ENCODE measurements at places on chromosomes 13 and 19.

GRCh38 chr19:50823389-50824042 lies at the start of gene KLK1:
TSS of gene KLK1 (minus strand) at chr19:50823787. CDS start at chr19:50823748, 39 bp downstream.
- DNase-seq: no peak

GRCh38 chr13:46143184-46143701 lies 38.4 kb upstream of the CPB2 start:
- no peak for DNase-seq

GRCh38 chr13:96229356-96229755 lies 139.4 kb downstream of the HS6ST3 start:
- DNase-seq: peak; percentile 7

- DNase-seq: no peak
These were observed 3.6 kb downstream of the ACTN4 start for GRCh38 chr19:38650911-38651584.

DNA sequence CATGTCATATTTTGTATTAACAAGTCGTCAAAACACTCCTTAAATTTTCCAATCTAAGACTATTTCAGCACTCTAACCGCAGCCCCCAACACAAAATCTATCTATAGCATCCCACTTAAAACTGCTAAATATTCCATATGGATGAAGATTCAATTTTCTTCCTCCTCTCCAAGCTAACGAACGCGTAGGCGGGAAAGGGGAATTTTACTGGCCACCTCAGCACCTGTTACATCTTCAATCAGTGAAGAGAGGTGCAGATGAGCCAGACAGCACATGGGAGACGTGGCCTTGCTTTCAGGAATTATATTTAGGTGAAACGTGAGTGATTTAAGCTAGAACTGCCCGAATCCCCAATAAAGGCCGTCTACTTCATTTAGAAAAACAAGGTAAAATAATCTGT lies 1.1 kb downstream of the RBM26 start:
- no peak for DNase-seq

- DNase-seq: no peak
These were observed 46.0 kb upstream of the RANBP3 start for GRCh38 chr19:6023936-6024335.

DNA sequence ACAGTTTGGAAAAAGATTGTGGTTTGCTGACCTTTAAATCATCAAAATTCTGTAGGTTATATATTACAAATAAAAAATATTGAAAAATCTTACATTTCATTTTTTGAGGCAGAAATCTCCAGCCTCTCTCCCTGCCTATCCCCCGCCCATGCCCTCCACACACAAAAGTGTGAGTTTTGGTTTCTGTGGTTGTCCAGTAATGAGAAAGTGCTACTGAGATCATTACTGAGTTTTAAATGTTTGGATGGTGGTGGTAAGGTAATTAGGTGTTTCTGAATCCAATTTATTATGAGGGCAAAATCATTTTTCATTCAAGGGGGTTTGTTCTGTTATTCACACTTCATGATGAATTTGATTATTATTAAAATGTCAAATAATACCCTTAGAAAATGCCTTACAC lies 448.0 kb upstream of the SLC10A2 start:
- DNase-seq: no peak

DNA sequence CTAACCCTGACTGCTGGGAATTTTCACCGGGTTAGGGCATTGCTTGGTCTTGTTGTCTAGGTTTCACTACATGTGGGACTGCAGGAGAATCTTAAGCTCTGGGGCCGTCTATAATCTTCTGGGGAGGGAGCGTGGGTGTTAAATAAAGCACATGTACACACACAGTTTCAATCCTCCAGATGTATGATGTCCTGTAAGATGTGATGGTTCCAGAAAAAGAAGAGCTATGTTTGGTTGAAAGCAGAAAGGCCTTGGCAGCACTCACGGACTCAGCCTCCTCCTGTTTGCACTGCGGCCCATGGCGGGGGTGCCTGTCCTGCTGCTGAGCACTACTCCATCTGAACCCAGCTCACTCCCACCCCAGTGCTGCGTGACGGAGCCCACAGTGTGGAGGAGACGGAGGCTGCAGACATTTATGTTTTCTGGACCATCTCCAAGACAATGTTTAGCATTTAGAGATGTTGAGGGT lies 343.5 kb downstream of the TEX29 start:
- DNase-seq: no peak

- DNase-seq: no peak
These were observed 91.4 kb downstream of the IRS2 start for GRCh38 chr13:109694972-109695371.

- peak; percentile 19 for DNase-seq
These were observed 926 bp downstream of the PRR12 start for GRCh38 chr19:49591731-49592485.

DNA sequence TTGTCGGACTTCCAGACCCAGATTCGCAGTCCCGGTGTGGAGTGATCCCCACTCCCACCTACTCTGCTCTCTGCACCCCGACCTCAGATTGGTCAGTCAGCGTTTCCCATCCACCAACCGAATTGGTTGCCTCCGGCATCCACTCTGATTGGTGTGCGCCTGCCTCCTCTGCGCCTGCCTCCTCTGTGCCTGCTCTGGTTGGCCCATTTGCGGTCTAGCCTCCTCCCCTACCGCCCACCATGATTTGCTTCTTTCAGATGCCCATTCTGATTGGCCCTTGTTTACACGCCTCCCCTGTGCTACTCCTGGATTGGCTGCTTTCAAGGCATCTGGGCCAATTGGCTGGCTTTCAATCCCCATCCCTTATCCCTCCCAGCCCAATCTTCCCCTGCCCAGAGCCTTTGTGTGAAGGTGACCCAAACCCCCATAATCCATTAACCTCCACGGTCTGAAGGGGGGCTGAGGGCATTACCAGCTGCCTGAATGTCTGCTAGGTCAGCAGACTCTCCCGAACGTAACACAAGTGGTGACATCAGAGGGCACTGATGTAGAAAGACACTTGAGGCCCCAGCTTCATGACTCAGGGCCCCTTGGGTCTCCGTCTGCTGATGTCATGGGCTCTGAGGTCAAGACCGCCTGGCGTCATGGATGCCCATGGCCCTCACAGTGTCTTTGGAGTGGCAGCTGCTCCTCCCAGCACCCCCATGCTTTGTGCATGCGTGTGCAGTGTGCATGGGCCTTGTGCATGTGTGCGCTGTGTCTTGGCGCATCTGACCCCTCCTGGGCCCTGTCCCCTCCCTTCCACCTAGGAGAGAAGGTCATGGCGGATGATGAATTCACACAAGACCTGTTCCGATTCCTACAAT lies 80.4 kb downstream of the MAP4K1 start:
- no peak for DNase-seq

DNA sequence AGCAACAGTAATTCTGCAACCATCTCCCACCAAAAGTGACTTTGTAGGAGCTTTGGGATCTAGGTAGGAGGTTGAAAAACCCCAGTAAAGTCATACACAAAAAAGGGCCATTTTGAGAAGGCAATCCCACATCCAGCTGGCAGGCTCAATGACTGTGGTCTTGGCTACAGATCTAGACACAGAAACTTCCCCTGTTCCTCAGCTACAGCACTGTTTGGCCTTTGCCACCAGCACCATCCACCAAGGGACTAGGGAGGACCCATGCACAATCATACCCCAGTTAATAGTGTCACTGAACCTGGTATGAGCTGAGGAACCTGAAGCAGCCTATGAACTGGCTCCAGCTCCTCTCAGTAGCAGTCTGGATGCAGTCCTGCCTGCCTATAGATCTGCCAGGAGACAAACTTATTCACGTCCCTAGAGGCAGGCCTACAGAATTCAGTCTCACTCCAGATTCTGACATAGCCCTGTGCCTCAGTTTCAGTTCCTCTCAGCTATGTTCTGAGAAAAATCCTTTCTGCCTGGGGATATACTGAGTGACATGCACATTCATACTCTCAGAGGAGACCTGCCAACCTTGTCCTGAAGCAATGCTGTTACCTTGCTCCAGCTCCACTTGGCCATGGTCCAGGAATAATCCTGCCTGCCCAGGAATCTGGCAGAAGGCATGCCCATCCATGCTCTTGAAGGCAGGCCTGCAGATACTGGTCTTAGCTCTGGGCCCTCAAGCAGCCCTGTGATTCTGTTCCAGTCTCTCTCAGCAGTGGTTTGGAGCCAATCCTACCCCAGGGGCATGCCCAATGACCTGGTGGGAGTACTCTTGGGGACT lies 2048.3 kb upstream of the PCDH20 start:
- DNase-seq: no peak

GRCh38 chr13:113879494-113880360 lies 15.9 kb upstream of the GAS6 start:
- no peak for DNase-seq

- DNase-seq: no peak
These were observed 7.6 kb downstream of the STARD13 start for GRCh38 chr13:33277946-33278345.

GRCh38 chr13:69866555-69866954 lies 241.1 kb upstream of the ATXN8OS start:
- no peak for DNase-seq

DNA sequence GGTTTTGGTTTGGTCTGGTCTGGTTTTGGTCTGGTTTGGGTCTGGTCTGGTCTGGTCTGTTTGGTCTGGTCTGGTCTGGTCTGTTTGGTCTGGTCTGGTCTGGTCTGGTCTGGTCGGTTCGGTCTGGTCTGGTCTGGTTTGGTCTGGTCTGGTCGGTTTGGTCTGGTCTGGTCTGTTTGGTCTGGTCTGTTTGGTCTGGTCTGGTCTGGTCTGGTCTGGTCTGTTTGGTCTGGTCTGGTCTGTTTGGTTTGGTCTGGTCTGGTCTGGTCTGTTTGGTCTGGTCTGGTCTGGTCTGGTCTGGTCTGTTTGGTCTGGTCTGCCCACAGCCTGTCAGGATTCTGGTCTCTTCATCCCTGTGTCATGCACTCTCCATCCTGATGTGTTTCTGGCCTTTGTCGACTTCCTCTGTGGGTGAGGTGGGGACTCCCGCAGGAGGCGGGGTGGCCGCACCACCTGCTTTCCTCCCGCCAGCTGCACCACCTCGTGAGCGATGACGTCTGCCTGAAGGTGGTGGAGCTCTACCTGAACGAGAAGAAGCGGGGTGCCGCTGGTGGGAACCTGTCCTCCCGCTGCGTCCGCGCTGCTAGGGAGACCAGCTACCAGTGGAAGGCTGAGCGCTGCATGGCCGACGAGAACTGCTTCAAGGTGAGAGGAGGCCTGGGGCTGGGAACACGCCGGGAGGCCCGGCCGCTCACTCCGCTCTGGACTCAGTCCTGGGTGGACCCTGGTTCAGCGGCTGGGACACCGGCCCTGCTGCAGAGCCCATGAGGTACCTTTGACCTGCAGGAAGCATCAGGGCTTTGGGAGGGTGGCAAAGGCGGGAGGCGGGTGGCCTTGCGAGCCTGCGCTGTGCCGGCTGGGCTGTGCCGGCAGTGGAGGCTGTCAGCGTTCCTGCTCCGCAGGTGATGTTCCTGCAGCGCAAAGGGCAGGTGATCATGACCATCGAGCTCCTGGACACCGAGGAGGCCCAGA lies 12.9 kb upstream of the F2RL3 start:
- DNase-seq: no peak

DNA sequence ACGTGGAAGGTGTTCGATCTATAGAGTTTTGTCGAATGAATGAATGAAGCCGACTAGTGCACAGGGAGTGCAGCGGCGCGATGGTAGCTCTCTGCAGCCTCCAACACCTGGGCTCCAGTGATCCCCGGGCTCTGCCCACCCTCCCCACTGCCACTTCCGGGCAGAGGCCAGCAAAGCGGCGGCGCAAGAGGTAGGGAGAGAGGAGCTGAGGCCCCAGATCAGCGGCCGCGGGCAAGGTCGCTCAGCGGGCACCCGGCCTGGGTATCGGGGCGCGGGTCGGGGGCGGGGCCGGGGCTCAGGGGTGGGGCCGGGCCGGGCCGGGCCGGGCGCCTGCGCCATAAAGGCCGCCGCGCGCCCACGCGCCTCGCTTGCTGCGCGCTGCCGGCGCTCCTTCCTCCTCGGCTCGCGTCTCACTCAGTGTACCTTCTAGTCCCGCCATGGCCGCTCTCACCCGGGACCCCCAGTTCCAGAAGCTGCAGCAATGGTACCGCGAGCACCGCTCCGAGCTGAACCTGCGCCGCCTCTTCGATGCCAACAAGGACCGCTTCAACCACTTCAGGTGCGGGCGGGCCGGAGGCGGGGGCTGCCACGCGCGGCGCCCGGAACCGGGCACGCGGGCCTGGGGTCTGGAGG lies at the start of gene GPI:
TSS of gene GPI (plus strand) at position 367 of the 633 bp plus-strand sequence. CDS start at position 438, 71 bp downstream.
- DNase-seq: no peak

- no peak for DNase-seq
These were observed 35.0 kb downstream of the ITGBL1 start for GRCh38 chr13:101487438-101487830.

DNA sequence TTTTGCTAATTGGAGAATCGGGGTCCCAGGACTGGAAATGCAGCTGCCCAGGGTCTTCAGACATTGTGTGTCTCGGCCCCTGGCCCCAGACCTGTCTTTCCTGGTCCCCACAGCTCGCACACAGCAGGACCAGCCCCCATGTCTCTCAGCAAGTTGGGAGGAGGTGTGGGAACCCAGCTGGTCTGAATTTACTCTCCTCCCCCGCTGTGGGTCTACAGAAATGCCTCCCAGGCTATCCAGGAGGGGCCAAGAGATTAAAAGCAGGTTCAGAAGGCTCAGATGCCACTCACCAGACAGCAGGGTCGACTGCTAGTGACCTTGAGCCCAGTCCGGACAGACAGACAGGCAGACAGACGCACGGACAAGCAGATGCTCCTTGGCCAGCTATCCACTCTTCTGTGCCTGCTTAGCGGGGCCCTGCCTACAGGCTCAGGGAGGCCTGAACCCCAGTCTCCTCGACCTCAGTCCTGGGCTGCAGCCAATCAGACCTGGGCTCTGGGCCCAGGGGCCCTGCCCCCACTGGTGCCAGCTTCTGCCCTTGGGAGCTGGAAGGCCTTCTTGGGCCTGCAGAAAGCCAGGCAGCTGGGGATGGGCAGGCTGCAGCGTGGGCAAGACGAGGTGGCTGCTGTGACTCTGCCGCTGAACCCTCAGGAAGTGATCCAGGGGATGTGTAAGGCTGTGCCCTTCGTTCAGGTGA lies at the start of gene DAND5:
TSS of gene DAND5 (plus strand) at position 285 of the 697 bp plus-strand sequence. CDS start at position 370, 85 bp downstream.
- DNase-seq: no peak

- DNase-seq: no peak
These were observed 95.1 kb downstream of the ATP8A2 start for GRCh38 chr13:25466880-25467279.

GRCh38 chr13:67821606-67822005 lies 591.5 kb upstream of the PCDH9 start:
- no peak for DNase-seq

GRCh38 chr13:94454906-94455305 lies 24.6 kb downstream of the DCT start:
- DNase-seq: no peak

DNA sequence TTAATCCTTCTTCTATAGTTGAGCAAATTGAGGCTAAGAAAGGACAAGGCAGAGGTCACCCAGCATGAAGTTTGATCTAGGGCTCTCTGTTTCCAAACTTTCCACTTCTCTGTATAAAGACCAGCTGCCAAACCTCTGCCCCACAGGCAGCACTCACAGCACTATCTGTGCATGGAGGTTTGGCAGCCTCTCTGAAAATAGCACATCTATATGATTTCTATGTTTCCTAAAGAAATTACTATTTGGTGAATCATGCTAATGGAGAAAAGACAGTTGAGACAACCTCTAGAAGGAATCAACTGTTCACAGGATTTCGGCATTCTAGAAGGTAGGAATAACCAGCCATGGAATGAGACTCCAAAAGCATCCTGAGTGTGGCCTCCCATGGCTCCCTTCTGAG lies 554.5 kb downstream of the IRS2 start:
- DNase-seq: no peak

Measured in brain microvascular endothelial cell (primary cell).